ENCODE measurements at places on chromosomes 2 and 18. TPM values are rescaled to one million over a fixed set of nuclear protein-coding genes. Genes with fewer than 3 reads are reported as not detected.

DNA sequence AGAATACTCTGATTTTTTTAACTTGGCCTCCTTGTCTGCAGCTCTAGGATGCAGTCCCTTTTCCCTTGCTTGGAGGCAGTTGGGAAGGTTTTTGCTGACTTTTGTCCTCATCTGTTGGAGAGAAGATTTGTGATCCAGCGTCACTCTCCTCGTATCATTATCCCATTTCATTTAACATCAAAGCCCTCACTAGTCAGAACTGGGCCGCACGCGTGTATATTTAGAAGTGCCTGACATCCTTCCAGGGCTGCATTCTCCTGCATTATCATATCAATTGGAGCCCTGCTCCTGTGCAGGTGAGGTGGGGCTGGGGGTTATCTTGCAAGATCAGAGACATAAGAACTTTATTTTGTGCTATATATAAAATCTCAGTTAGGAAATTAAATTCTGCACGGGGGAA is 435.1 kb upstream of the HS6ST1 start:
- H3K27me3 ChIP-seq = no peaks in the 10 kb centered on the region
- peaks cover 6% of the 10 kb centered on the region for H3K4me1 ChIP-seq
- no peak overlapping the region for H3K4me3 ChIP-seq
- no peak overlapping the region for H3K27ac ChIP-seq

Gene NEB
- 1.9 TPM for total RNA-seq

Gene CNOT9
- total RNA-seq = 30.9 TPM

DNA sequence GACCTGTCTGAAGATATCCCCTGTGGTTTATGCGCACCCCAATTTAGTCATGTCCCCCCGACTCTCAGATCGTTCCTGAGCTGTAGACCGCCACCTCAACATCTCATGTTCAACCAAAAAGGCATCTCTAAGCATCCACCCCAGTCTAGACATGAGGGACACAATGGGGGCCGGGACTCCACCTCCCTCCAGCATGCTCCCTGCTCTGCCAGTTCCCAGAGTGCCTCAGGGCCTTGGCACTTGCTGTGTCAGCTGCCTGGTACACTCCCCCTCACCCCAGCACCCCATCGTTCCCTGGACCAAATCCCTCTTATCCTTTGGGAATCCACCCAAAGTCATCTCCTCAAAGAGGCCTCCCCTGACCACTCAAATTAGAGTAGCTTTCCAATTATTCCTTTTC is 22.2 kb downstream of the TNS1 start:
- H3K4me1 ChIP-seq = peaks cover 40% of the 10 kb centered on the region
- peak; percentile 58 for DNase-seq
- H3K4me3 ChIP-seq = no peak overlapping the region
- H3K27ac ChIP-seq = peak overlapping the region; percentile 36

Gene OTOF
- total RNA-seq = 0.69 TPM

Gene CFAP53
- total RNA-seq = not detected

- H3K27ac ChIP-seq = no peak overlapping the region
- no peaks in the 10 kb centered on the region for H3K4me1 ChIP-seq
- H3K4me3 ChIP-seq = no peak overlapping the region
- H3K36me3 ChIP-seq = no peaks in the 10 kb centered on the region
- DNase-seq = no peak
These were observed 1354.5 kb upstream of the ZEB2 start for GRCh38 chr2:145874466-145874865.

DNA sequence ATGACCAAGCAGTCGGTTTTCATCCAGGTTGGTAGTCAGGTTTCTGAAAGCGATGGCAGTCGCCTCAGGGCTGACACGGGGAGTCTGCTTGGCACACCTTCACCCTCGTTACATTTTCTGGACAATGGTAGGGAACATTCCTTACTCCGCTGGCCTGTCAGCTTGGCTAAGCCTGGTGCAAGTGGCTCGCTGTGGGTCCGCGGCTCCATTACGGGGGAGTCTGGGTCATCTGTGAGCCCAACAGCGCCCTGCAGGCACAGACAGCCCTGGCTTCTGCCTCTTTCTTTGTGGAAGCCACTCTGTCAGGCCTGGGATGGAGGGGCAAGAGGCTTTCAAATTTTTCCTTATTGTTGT is 95.6 kb downstream of the HDAC4 start:
- no peaks in the 10 kb centered on the region for H3K36me3 ChIP-seq
- no peaks in the 10 kb centered on the region for H3K27me3 ChIP-seq
- H3K4me1 ChIP-seq = peaks cover 15% of the 10 kb centered on the region
- H3K27ac ChIP-seq = no peak overlapping the region
- DNase-seq = no peak

DNA sequence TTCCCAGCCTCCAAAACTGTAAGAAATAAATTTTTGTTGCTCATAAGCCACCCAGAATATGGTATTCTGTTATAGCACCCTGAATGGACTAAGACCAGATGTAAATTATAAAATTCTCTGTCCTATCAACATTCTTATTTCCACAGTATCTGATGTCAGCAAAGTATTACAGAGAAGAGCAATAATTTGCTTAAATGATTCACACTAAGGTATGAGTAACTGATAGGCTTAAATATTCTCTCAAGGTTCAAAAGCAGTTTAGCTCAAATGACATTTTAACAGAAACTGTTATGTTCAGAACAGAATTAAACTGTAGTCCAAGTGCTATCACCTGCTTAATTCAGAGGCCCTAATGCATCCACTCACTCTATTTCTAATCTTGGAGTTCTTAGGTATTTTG is 12.8 kb downstream of the SESTD1 start:
- H3K4me1 ChIP-seq = peaks cover 10% of the 10 kb centered on the region
- H3K36me3 ChIP-seq = no peaks in the 10 kb centered on the region
- no peak for DNase-seq
- H3K4me3 ChIP-seq = no peak overlapping the region

Gene FAP
- 5.4 TPM for total RNA-seq

Gene MRPS9
- 17.0 TPM for total RNA-seq

GRCh38 chr18:23181547-23181946 is 46.3 kb downstream of the CABLES1 start:
- H3K4me3 ChIP-seq = no peak overlapping the region
- H3K4me1 ChIP-seq = peaks cover 30% of the 10 kb centered on the region
- H3K27me3 ChIP-seq = no peaks in the 10 kb centered on the region
- H3K36me3 ChIP-seq = no peaks in the 10 kb centered on the region

- no peaks in the 10 kb centered on the region for H3K4me1 ChIP-seq
- no peaks in the 10 kb centered on the region for H3K27me3 ChIP-seq
- H3K27ac ChIP-seq = no peak overlapping the region
- DNase-seq = no peak
These were observed 80.8 kb upstream of the PPP1CB start for GRCh38 chr2:28670856-28671255.

Gene TEKT4
- total RNA-seq = not detected

DNA sequence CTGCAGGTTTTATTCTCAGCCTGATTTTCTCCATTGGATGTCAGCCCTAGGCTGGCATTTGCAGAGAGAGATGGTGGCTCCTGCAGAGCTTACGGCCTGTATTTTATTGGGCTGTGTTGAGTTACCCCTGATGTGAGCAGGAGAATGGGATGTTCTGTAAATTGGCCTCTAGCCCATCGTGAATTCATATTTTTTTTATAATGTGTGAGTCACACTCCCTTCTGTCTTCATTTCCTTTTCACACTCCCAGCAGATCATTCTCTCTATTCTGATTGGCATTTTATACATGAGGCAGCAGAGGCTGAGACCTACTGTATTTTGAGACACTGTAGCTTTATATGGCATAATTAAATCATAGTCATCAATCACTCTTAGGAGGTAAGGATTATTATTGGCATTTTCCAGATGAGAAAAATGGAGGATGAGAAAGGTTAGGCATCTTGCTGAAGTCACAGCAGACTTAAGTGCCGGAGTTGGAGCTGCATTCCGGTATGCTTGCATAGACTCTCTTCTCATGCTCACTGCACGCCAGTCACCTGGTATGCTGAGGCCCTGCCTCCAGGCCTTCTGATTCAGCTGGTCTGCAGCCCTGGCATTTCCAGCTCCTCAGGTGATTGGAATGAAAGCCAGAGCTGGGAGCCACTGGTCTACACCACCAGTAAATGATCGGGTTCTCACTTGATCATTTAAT is 142.4 kb downstream of the NEDD4L start:
- no peak overlapping the region for H3K27ac ChIP-seq
- H3K36me3 ChIP-seq = no peaks in the 10 kb centered on the region
- peaks cover 13% of the 10 kb centered on the region for H3K4me1 ChIP-seq
- H3K27me3 ChIP-seq = no peaks in the 10 kb centered on the region
- DNase-seq = no peak

Gene PTPRN
- not detected for total RNA-seq

DNA sequence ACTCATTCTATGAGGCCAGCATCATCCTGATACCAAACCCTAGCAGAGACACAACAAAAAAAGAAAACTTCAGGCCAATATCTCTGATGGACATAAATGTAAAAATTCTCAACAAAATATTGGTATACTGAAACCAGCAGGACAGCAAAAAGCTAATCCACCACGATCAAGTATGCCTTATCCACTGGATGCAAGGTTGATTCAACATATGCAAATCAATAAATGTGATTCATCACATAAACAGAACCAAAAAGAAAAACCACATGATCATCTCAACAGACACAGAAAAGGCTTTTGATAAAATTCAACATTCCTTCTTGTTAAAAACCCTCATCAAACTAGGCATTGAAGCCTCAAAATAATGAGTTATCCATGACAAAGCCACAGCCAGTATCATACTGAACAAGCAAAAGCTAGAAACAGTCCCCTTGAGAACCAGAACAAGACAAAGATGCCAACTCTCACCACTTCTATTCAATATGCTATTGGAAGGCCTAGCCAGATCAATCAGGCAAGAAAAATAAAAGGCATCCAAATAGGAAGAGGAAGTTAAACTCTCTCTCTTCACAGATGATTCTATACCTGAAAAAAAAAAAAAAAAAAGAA is 45.3 kb downstream of the RTTN start:
- H3K27ac ChIP-seq = no peak overlapping the region
- no peaks in the 10 kb centered on the region for H3K27me3 ChIP-seq

GRCh38 chr2:51918113-51918512 is 886.2 kb upstream of the NRXN1 start:
- H3K27ac ChIP-seq = no peak overlapping the region
- H3K36me3 ChIP-seq = no peaks in the 10 kb centered on the region
- H3K4me3 ChIP-seq = no peak overlapping the region
- H3K4me1 ChIP-seq = no peaks in the 10 kb centered on the region

Gene IL1RN
- 41.7 TPM for total RNA-seq

Gene DPY30
- total RNA-seq = 53.7 TPM

Gene MREG
- total RNA-seq = 16.8 TPM

- no peaks in the 10 kb centered on the region for H3K4me1 ChIP-seq
- no peak for DNase-seq
- H3K27me3 ChIP-seq = no peaks in the 10 kb centered on the region
- H3K4me3 ChIP-seq = no peak overlapping the region
- H3K27ac ChIP-seq = no peak overlapping the region
These were observed 29.1 kb downstream of the GAREM1 start for GRCh38 chr18:32441533-32441932.

DNA sequence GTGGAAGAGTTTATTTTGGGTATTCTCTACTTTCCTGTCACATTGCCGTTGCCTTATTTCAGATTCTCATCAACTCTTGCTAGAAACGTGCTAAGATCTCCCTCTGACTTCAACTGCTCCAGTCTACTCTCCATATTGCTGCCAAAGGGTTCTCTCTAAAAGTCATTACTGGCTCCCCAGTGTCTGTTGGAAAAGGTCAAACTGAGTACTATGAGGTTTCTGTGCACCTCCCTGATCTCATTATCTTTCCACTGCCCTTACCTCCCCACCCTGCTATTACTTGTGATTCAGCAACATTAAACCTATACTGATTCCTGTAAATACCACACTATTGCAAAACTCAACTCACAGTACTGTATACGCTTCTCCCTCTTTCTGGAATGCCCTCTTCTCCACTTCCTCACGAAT is 1.9 kb upstream of the KRCC1 start:
- H3K4me1 ChIP-seq = peaks cover 19% of the 10 kb centered on the region
- DNase-seq = no peak
- H3K4me3 ChIP-seq = no peak overlapping the region
- no peaks in the 10 kb centered on the region for H3K36me3 ChIP-seq

- no peak overlapping the region for H3K4me3 ChIP-seq
- H3K27ac ChIP-seq = no peak overlapping the region
- DNase-seq = no peak
These were observed 88.7 kb upstream of the MEIS1 start for GRCh38 chr2:66346231-66346664.

GRCh38 chr2:30358351-30358750 is 88.7 kb upstream of the LCLAT1 start:
- H3K4me3 ChIP-seq = no peak overlapping the region
- H3K36me3 ChIP-seq = no peaks in the 10 kb centered on the region
- H3K4me1 ChIP-seq = peaks cover 40% of the 10 kb centered on the region
- H3K27me3 ChIP-seq = no peaks in the 10 kb centered on the region
- DNase-seq = no peak

- no peak for DNase-seq
- no peaks in the 10 kb centered on the region for H3K36me3 ChIP-seq
- no peak overlapping the region for H3K4me3 ChIP-seq
- H3K4me1 ChIP-seq = peaks cover 21% of the 10 kb centered on the region
- no peak overlapping the region for H3K27ac ChIP-seq
- peaks cover 19% of the 10 kb centered on the region for H3K27me3 ChIP-seq
These were observed 3.6 kb downstream of the ITM2C start for GRCh38 chr2:230868161-230868946.

Data from upper lobe of right lung (tissue), 1 donor.